NCI-H2171 (cell line): ENCODE measurements at places on chromosomes 12 and 14.

- DNase-seq: peak; percentile 44
Measured at GRCh38 chr12:100733817-100734593, 60.6 kb upstream of the ANO4 start.

GRCh38 chr14:45287610-45288009 is 34.6 kb upstream of the MIS18BP1 start:
- no peak for DNase-seq

- no peak for DNase-seq
Measured at GRCh38 chr14:68223631-68224030, 404.1 kb downstream of the RAD51B start.

GRCh38 chr12:89101440-89101839 is 250.9 kb downstream of the DUSP6 start:
- no peak for DNase-seq

GRCh38 chr12:30692470-30692869 is 3.2 kb downstream of the IPO8 start:
- no peak for DNase-seq

GRCh38 chr14:94049625-94050023 is 23.5 kb downstream of the OTUB2 start:
- no peak for DNase-seq

- peak; percentile 74 for DNase-seq
Measured at GRCh38 chr12:53213348-53213747, 6.3 kb upstream of the ITGB7 start.

- DNase-seq: no peak
Measured at GRCh38 chr12:65517656-65518210, 239.2 kb downstream of the MSRB3 start.

- no peak for DNase-seq
Measured at GRCh38 chr12:71197460-71197859, 39.7 kb upstream of the TSPAN8 start.

DNA sequence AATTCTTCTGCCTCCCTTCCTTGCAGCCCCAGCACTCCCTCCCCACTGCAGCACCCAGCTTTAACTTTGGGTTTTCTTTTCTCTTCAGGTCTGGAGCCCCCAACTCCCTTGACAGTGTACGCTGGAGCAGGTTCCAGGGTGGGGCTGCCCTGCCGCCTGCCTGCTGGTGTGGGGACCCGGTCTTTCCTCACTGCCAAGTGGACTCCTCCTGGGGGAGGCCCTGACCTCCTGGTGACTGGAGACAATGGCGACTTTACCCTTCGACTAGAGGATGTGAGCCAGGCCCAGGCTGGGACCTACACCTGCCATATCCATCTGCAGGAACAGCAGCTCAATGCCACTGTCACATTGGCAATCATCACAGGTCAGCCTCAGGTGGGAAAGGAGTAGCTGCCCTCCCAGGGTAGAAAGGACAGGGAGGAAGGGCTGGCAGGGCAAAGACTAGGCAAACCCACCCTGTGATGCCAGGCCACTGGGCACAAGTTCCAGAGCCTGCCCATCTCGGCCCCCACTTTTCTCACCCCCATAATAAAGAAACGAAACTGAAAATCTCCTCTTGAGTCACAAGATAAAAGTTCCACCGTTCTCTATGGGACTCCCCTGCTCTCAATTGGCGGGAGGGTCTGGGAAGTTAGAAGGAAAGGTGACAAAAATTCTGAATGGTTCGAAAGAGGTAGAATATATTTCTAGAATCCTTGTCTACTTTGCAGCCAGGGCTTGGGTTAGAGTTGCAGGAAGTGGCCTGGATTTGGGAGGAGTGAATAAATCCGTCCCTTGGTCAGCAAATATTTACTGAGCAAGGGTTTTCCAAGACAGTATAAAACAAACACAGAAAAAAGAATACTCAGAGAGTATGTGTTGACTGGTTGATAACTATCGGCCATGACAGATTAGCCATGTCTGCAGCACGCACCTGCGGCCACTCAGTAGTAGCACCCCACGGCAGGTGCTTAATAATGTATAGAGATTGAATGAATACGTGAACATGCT is 3.2 kb downstream of the LAG3 start:
- no peak for DNase-seq

GRCh38 chr14:100108840-100109593 is 43.8 kb downstream of the EVL start:
- no peak for DNase-seq

DNA sequence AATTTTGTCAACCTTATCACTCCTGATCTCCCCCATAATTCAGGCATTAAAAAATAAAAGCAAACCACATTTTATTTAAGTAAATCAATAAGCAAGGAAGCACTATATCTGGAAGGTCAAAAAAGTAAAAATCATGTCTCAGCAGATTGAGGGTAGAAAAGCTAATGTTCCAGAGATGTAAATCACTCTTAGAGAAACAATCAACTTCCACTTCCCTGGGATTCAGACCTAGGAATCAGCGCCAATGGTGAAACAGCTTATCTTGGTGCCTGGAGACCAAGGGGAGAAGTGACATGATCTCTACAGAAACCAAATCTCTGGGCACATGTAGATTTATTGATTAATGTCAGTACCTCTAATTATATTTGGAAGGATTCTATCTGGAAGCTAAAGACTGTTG is 10.9 kb upstream of the SNX6 start:
- no peak for DNase-seq

GRCh38 chr14:72634691-72635616 is 258.9 kb downstream of the DPF3 start:
- no peak for DNase-seq

GRCh38 chr14:61561657-61562276 is 133.5 kb upstream of the HIF1A start:
- DNase-seq: no peak
